ENCODE measurements at places on chromosomes 11 and 22.
A peak's percentile ranks its signal among the peaks of the same experiment; 100 is the strongest.

- DNase-seq: no peak
Observed at GRCh38 chr11:95042239-95042638, 7.0 kb upstream of the KDM4F start.

- no peak for DNase-seq
Observed at GRCh38 chr11:64170419-64170818, 4.5 kb upstream of the MACROD1 start.

- no peak for DNase-seq
Observed at GRCh38 chr11:63001456-63001855, 14.2 kb downstream of the SLC22A8 start.

- no peak for DNase-seq
Observed at GRCh38 chr11:72331761-72332160, 87.8 kb upstream of the PHOX2A start.

DNA sequence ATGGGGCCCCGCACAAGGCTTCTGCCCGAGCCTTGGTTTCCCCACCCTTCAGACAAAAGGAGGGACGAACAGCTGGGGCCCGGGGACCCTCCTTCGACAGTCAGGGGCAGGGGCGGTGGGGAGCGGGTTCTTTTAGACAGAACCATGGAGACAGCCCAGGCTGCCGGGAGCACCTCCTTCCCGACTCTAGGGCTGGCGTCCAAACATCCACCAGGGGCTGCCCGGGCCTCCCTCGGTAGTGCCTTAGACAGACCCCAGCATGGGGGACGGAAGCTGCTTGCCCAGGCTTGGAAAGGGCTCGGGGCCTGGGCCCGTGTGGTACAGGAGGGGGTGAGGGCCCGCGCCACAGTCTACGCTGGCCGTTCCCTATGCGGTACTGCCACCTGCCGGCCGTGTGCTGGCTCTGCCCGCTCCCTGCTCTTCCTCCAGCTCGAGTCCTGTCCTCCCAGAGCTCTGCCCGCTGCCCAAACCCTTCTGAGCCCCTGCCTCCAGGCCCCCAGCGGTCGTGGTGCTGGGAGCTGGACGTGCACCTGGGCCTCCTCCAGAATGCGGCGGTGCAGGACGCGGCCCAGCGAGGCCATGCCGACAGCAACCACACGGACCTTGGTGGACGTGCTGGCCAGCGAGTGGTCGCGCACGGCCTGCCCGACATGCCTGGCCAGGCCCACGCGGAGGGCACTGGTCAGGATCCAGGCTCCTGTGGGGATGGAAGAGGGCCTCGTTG is 20.1 kb downstream of the TSSC4 start:
- DNase-seq: peak; percentile 78

All from left kidney (tissue), 8 donors.